ENCODE measurements at places on chromosomes 16 and 17.

DNA sequence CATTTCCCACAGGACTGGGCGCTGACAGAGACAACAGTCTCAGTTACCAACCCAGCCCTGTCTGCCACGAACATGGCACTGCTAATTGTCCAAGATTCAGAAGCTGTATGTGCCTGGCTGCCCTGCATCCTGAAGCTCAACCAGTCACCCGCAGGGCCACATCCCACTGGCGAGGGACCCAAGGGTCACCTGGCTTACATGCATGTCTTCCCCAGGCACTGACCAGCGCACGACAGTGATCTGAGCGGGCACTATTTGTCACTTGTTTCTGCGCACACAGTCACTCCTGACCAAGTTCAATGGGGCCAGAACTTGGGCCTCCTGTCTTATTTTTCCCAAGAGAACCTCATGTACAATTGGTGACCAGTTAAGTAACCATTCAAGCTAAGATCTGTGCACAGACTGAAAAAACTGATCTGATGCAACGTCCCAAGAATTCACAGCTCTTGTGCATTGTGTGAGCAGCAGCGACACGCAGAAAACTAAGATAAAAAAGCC, 13.1 kb downstream of the USP7 start:
- DNase-seq = no peak

DNA sequence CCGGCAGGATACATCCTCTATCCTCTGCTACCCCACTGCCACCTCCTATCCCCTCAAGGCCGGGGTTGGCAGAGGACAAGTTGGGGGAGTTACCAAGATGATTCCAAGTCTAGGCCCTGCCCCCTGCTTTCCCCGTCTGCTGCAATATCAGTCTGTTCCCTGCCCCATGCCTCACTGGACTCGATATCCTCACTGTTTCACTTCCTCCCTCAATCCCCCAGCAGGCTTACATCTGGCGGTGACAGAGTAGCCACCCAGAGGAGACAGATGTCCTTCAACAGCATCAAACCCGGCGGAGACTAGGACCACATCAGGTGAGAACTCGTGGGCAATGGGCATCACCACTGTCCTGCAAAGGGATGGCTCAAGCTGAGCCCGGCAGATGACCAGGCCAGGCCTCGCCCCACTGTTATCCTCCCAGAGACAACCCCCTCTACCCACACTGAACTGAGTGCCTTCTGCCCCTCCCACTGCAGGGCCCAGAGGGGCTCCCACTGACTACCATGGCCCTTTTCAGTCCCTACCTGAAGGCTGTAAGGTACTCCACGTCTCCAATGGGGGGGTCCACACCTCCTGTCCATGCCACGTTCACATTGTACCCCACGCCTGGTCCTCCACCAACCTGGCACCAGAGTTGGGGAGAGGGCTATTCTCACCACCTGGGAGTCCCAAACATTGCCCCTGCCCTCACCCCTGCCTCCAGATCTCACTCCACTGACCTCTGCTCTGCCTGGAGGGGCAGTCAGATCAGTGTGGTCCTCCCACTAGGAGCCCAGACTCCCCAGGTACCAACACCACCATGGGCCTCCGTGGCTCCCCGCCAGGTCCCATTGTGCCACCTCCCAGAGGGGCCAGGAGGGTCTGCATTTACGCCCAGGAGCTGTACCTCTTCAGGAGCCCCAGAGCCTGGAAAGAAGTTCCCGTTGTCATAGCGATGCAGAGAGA, 9.6 kb downstream of the G6PC3 start:
- no peak for DNase-seq

GRCh38 chr16:25063102-25063501, 47.9 kb upstream of the ARHGAP17 start:
- no peak for DNase-seq

- no peak for DNase-seq
Measured at GRCh38 chr16:78727536-78727935, 628.1 kb downstream of the WWOX start.

DNA sequence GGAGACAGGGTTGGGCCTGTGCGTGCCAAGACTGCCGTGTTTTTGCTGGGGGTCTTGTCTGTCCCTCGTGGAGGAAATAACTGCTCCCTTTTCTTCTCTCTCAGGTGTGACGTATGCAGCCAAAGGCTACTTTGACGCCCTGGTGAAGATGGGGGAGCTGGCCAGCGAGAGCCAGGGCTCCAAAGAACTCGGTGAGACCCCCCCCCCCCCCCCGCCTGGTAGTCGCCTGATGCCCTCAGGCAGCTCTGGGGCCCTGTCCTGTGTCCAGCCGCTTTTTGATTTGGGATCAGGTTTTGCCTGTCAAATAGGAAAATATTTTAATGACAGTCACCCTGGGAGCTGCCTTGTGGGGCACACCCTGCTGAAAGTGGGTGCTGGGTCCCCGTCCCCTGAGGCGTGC, 22.8 kb downstream of the BAIAP2 start:
- DNase-seq = no peak

- no peak for DNase-seq
Measured at GRCh38 chr17:48842746-48843145, 11.9 kb downstream of the CALCOCO2 start.

DNA sequence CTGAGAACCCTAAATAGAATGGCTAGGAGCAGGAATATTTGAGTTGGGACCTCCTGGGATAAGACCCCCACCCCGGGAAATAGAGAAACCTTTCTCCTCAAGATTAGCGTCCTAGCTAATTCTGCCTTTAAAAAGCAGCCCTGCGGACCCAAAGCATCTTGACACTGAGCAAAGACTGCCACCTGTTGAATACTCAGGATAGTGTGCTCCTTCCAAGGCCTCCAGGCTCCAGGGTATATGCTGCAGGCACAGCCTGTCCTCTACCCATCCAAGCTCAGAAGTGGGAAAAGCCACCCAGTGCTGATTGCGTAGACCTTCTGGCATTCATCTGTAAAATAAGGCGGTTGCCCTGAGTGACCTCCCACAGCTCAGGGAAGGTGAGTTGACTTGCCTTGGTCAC, 456.2 kb upstream of the DYNLRB2 start:
- DNase-seq = no peak

DNA sequence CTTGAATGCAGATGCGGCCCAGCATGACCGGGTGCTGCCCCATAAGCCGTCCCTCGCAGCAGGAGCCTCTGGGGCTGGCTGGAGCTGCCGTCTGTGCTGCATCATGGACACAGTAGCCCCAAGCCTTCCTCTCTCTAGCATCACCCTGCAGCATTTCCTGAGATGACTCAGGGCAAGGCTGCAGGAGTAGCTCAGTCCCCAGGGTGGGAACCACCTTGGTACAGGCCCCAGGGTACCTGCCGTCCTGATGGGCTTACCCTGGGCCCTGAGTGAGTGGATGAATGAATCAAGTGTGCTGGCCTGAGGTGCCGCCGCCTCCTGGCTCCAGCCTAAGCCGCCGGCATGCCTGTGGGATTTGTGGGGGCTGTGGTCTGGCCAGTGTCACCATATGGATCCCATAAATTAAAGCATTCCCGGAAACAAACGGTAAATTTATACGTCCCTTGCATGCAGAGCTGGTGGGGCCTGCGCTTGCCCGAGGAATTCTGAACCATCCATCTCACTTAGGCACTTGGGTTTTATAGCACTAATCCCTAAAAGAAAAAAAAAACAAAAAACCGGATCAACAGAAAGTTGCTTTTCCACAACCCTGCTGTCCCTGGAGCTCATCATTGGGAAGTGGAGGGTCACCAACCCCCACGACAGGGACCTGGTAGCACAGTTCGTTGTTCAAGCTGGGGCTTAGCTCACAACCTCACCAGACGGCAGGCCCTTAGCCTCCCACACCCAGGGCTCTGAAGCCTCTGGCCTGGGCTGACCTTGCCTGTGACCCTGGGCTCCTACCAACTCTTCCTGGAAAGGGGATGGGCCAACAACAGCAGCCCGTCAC, 242.6 kb upstream of the CIBAR2 start:
- no peak for DNase-seq

DNA sequence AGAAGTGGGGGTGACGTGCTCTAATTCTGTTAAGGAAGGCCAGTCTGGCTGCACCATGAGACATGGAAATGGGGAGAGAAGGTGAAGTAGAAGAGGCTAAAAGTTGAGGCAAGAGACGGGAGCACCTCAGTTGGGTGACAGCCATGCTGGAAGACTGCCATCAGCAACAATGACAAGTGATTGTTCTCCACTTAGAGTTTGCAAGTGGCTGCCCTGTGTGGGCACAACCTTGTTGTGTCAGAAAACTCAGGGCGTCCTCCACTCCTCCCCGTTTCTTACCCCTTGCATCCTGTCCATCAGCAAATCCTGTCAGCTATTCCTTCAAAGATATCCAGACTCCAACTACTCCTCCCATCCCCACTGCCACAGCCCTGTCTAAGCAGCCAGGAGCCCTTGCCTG, 17.6 kb downstream of the CES1 start:
- DNase-seq = no peak

DNA sequence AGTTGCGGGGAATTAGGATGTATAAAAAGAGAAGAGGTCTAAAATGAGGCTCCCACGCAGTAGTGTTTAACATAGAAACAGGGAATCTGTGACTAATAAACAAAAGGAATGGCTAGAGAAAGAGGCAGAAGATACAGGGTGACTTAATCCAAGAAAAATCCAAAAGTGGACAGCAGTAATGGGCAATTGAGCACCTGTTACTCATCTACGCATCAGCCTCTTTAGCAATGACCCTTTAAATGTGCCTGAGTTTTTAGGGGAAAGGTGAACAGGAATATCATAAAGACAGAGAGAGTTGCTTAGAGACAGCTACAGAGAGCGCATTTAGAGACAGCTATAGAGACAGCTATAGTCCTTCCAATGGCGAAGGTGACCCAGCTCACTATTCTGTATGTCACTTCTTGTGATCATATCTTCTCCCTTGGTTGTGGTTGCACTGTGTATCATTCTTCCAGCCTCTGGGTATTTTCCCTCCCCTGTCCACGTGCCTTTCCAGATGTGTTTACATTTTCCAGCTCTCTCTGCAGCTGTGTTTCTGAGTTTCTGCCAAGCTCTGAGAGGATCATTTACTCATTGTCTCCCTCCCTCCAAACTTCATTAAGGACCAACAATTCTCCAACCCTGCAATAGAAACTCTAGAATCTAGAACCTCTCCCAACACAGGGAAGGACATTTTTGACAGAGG, 61.5 kb downstream of the MYOCD start:
- no peak for DNase-seq

- no peak for DNase-seq
Measured at GRCh38 chr17:49494399-49494985, 601 bp upstream of the NGFR start.

- DNase-seq = no peak
Measured at GRCh38 chr16:15973421-15973820, 24.0 kb downstream of the ABCC1 start.

GRCh38 chr17:37299257-37299980, 76.4 kb upstream of the C17orf78 start:
- no peak for DNase-seq

DNA sequence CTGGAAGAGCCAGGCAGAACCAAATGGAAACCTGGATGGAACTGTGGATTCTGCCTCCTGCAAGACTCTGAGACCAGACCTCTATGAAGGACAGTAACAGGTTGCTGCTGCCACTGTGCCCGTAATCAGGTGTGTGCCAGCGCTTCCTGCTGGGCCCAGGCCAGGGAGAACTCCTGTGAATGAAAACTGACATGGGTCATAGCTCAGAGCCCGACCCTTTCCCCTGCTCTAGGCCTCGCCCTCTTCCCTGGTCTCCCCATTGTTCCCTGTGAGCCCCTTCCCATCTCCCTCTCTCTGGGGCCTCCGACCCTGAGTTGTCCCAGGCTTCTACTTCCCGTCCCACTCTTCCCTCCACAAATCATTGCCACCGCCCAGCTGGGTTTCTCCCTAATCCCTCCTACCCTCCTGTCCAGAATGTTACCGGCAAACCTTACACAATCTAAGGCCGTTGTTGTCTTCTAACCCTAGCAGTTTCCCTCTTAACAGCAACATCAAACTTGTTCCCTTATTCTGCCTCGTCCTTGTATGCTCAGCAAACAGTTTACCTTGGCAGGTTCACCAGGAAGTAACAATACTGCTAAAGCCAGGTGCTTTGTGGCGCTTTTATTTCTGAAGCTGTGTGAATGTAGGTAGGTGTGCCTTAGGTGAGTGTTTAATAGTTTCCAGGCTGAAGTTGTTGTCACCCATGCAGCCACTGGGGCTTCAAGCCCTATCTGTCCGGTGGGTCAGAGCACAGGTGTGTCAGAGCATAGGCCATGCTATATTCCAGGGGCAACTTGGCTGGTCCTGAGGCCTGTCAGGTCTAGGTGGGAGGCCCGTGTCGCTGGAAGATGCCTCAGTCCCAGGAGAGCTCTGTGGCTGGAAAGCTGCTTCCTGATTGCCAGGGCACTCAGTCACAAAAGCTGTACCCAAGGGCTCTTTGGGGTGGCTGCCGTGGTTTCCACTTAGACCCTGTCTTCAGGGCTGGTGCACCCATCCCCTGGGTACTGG, 32.0 kb downstream of the SMPD3 start:
- no peak for DNase-seq

- DNase-seq = no peak
Measured at GRCh38 chr17:48127371-48128051, 19.9 kb downstream of the SNX11 start.

- no peak for DNase-seq
Measured at GRCh38 chr16:75100603-75100990, 16.0 kb downstream of the LDHD start.

- no peak for DNase-seq
Measured at GRCh38 chr17:49357516-49357915, 4.5 kb downstream of the ZNF652 start.

GRCh38 chr17:63998721-63999679, 849 bp downstream of the PRR29 start:
- no peak for DNase-seq

All from stimulated activated CD8-positive, alpha-beta memory T cell treated with anti-CD3 and anti-CD28 coated beads, Interleukin-4, amount 100 ng/mL, for 48 hours (primary cell).